ENCODE measurements at places on chromosomes 1 and 21. TPM values are rescaled to one million over a fixed set of nuclear protein-coding genes. Genes with fewer than 3 reads are reported as not detected.

MUL1 gene
- 30.8 TPM for total RNA-seq

ZNF672 gene
- total RNA-seq: 15.2 TPM

ADAR gene
- 65.8 TPM for total RNA-seq

CLDN8 gene
- not detected for total RNA-seq

KCNJ10 gene
- total RNA-seq: not detected

KRTAP19-1 gene
- not detected for total RNA-seq

Data from cardiac atrium fibroblast (primary cell).